NCI-H1048 (cell line): ENCODE measurements at places on chromosomes 13 and 19.

- DNase-seq, result no peak
These were observed 65.9 kb downstream of the ENOX1 start for GRCh38 chr13:43720780-43721397.

GRCh38 chr19:47152632-47153031 is 22.0 kb downstream of the SAE1 start:
- no peak for DNase-seq

DNA sequence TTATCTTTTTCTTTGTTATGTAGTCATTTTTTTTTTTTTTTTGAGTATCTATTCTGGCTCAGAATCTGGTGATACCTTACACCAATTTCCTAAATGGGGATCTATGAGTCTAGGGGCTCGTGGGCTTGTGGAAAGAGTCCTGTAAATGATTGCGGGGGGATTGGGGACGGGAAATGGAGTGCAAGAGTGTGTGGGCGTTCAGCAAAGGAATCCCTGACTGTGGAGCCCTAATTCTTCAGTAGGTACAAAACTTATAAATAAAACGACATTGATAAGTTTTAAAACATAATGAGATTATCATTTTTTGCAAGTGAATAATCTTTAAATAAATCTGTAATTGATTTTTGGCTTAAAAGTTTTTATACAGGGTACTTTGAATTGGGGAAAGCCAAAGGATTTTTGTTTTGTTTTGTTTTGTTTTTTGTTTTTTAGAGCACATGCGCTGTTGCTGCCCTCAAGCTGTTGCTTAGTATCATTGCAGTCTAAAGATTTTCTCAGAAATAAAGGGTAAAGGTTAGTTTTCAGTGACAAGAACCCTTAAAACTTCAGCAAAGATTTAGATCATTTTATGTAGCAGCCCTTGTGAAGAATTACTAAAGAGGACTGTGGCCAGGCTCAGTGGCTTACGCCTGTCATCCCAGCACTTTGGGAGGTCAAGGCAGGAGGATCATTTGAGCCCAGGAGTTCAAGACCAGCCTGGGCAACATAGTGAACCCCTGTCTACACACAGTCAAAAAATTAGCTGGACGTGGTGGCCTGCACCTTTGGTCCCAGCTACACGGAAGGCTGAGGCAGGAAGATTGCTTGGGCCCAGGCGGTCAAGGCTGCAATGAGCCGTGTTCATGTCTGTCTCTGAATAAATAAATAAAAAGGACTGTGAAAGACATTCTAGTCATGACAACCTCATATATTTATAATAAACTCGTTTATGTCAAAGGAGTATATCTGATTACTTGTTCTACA is 1.7 kb downstream of the ERCC5 start:
- no peak for DNase-seq

DNA sequence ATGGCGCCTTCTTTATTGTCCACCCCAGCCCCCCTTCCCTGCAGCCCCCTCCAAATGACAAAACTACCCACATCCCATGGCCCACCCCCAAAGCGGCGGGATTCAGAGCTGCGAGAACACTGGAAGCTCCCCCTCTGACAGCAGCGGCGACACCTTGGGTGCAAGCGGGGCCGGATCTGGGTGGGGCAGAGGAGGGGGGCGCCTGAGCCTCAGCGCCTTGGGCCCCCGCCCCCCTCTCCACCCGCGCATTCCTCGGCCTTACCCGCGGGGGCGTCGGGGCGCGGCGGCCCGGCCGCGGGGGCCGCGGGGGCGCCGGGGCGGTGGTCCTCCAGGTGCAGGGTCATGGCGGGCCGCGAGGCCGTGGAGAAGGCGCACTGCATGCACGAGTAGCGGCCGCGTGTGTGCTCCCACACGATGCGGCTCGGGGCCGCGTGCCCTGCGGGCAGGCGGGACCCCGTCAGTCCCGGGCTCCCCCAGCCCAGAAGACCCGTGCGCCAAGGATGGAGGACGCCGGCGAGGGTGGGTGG is 3.3 kb downstream of the ZNF414 start:
- no peak for DNase-seq

GRCh38 chr19:3810708-3811355 is 24.7 kb upstream of the MATK start:
- no peak for DNase-seq

- DNase-seq, result no peak
These were observed 82.3 kb upstream of the PDCD5 start for GRCh38 chr19:32498648-32499200.

GRCh38 chr19:10927730-10928562 is 493 bp downstream of the YIPF2 start:
- DNase-seq, result no peak

GRCh38 chr19:17281391-17282304 is at the start of gene ANKLE1:
TSS of gene ANKLE1 (plus strand) at chr19:17281901. CDS start at chr19:17281921, 20 bp downstream.
- DNase-seq, result no peak

- no peak for DNase-seq
These were observed 365.9 kb downstream of the FGF14 start for GRCh38 chr13:102035969-102036368.

DNA sequence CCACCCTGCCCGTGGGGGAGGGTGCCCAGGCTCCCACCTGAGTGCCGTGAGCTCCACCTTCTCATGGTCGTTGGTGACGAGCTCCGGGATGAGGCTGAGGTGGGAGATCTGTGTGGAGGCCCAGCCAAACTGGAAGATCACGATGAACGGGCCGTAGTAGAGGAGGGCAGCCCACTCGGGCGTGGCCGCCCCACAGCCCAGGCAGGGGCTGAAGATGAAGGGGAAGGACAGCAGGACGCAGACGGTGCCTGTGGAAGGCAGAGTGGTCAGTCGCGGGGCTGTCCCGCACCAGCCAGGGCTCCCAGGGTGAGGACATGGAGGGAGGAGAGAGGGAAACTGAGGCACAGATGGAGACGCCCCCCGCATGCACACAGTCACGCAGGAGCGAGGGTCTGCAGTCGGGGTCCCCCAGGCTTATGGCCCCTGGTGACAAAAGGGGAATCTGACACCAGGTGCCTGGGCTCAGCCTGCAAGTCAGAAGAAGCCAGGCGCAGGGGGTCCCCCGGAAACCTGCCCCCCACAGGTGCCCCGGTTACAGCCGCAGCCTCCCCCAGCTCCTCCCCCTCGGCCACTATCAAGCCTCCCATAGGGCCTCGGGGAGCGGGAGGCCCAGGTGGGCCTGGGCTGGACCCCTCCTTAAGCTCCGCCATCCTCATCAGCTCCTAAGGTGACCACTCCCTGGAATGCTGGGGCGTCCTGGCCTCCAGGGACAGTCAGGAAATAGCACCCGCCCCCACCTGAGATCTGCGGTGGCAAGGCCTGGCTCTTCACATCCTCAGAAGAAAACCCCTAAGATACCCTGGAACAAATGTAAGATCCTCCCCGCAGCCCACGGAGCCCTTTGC is 6.2 kb downstream of the MFSD12 start:
- no peak for DNase-seq

GRCh38 chr13:111152844-111153243 is 37.7 kb downstream of the ARHGEF7 start:
- no peak for DNase-seq

DNA sequence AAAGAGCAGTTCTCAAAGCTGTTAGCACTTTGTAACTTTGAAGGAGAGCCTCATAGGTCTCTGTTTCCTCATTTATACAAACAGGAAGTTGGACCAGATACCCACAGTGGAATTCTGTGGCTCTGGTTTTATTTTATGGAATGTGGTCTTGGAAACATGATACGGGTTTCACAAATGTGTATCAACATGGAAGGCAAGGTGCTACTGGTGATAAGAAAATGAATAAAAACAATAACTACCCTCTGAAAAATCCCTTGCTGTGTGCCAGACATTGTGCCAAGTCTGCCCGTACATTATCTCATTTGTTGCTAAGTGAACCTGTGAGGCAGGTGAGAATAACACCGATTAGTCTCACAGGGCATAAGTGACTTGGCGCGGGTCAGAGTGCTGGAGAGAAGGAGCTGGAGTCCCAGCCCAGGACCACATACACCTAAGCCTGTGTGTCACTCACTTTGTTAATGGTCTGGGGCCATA is 45.0 kb upstream of the RNF113B start:
- no peak for DNase-seq

DNA sequence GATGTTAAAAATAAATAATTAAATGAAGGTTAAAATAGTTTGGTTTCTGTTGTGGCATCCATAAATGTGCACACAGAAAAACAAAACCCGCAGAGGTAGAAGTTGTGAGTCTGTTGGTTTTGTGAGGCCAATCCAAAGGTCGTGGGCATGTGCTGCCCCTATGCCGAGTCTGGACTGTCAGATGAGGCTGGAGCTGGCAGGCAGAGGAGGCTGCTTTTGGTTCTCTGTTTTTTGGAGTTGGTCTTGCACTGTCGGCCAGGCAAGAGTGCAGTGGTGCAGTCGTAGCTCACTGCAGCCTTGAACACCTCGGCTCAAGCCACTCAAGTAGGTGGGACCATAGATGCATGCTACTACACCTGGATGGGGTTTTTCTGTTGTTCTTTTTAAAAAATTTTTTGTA is 43.7 kb downstream of the TSSK6 start:
- no peak for DNase-seq

GRCh38 chr13:108915634-108916512 is 286.5 kb downstream of the MYO16 start:
- no peak for DNase-seq

- no peak for DNase-seq
These were observed at the start of gene HPN for GRCh38 chr19:35041548-35042055. TSS of gene HPN (plus strand) at chr19:35041721. CDS start at chr19:35042507, 786 bp downstream.

DNA sequence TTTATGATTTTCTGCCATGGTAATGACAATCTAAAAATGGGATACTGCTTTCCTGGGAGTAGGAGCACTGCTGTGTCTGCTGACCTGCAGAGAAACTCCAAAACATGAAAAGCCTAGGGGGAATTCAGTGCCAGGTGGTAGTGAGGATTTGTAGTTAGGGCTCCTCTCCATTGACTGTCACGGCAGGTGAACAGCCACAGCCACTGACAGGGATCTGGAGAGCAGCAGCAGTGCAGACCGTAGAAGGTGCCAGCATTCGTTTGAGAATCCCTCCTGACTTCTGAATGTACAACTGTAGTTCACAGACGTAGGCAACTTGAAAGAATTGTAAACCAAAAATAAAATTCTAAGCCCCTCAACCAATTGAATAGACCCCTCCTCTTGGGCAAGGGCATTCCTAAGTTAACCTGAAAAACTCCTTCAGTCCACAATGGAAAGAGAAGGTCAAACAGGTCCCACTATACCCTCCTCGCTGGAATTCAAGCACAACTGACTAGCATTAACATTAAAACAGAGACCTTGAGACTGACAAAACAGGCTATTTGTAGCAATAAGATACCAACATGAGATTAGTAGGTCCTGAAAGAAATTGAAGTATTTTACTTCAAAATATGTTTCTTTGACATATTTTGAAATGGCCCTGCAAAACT is 1328.8 kb downstream of the OLFM4 start:
- no peak for DNase-seq

GRCh38 chr19:6509118-6509971 is 7.2 kb upstream of the TUBB4A start:
- no peak for DNase-seq

GRCh38 chr19:18896421-18896841 is 473 bp upstream of the CERS1 start:
- no peak for DNase-seq

GRCh38 chr13:98415326-98416070 is 161.4 kb downstream of the STK24 start:
- no peak for DNase-seq

DNA sequence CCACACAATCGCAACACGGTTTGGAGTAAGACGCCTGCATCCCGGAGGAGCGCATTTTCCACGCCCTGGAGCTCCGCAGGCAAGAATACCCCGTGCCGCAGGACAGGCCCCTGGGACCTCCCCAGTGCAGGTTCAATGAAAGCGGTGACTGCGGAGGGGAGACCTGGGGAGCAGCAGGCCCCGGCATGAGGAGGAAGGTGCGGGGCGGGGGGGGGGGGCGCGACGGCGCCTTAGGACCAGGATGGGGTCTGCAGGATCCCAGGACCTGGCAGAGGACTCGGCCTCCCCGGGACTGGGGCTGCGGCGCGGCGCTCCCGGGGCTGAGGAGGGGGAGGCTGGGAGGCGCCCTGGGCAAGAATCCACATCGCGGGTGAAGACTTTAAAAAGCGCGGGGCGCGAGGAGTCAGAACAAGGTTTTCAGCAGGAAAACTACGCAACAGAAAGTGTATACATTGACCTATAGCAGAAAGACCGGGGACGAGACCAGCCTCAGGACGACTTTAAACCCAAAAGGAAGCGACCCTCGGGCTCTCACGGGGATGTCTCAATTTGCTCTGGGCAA is 432 bp downstream of the ZNF611 start:
- DNase-seq, result no peak

- DNase-seq, result no peak
These were observed 1.9 kb upstream of the LMTK3 start for GRCh38 chr19:48513289-48514122.

DNA sequence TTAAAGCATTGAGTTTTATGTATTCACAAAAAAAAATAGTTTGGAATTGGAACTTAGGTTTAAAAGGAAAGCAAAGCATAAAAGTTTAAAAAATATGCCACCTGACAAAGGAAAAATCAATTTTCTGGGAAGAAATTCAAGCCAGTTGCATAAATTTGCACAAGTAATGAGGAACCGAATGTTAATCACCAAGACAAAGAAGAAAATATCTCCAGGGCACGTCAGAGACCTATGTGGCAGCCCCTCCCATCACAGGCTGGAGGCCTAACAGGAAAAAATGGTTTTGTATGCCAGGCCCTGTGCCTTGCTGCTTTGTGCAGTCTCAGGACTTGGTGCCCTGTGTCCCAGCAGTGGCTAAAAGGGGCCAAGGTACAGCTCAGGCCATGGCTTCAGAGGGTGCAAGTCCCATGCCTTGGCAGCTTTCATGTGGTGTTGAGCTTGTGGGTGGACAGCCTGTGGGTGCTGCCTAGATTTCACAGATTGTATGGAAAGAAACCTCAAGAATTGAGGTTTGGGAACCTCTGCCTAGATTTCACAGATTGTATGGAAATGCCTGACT is 767.2 kb upstream of the SLC10A2 start:
- no peak for DNase-seq

- no peak for DNase-seq
These were observed 45.2 kb downstream of the CDADC1 start for GRCh38 chr13:49292742-49293486.

- no peak for DNase-seq
These were observed 356.6 kb downstream of the TDRD3 start for GRCh38 chr13:60753641-60754040.

- no peak for DNase-seq
These were observed 69.5 kb downstream of the PTPRS start for GRCh38 chr19:5271145-5271544.

DNA sequence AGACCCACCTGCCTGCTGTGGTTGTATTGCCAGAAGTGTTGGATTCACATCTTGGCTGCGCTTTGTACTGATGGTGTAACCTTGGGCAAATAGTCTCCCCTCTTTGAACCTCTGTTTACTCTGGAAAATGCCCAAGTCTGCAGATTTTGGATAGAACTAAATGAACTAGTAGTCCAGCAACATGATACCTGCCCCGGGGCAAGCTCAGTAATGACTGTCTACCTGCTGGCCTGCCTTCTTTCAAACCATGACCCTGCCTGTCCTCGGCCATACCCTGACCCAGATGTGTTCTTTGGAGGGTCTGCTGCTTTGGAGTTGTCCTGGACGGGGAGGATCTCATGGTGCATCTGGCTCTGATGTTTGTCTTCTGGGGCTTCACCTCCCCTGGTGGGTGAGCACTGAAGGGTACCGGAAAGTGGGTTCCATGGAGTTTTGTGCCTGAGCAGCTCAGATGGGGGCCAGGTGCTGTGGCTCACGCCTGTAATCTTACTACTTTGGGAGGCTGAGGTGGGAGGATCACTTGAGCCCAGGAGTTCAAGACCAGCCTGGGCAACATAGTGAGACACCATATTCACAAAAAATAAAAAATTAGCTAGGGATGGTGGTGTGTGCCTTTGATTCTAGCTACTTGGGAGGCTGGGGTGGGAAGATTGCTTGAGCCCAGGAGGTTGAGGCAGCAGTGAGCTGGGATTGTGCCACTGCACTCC is 59.5 kb downstream of the TNFRSF19 start:
- no peak for DNase-seq
